ENCODE measurements at places on chromosomes 5 and 9.

DNA sequence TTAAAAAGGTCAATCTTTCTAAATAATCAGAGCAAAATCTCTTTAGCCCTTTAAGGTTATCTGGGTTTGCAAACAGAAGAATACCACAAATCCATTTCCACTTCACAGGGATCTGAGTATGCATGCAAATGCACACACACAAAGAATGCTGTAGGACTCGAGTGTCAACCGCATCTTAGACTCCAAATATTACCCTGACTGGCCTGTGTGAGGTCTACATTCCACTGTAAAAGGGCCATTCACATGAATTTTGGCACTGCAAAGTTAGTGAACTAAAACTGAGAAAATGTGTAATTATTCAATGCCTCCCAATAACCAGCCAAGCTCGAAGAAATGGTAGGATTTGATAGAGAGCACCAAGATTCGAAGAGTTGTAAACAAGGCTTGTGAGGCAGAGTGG is 199.9 kb downstream of the AGTPBP1 start:
- DNase-seq: no peak

- DNase-seq: no peak
Observed at GRCh38 chr5:30736669-30737068, 456.8 kb upstream of the CDH6 start.

- DNase-seq: no peak
Observed at GRCh38 chr5:170755679-170756456, 27.7 kb upstream of the GABRP start.

- no peak for DNase-seq
Observed at GRCh38 chr5:160479926-160480325, 58.3 kb downstream of the PTTG1 start.

DNA sequence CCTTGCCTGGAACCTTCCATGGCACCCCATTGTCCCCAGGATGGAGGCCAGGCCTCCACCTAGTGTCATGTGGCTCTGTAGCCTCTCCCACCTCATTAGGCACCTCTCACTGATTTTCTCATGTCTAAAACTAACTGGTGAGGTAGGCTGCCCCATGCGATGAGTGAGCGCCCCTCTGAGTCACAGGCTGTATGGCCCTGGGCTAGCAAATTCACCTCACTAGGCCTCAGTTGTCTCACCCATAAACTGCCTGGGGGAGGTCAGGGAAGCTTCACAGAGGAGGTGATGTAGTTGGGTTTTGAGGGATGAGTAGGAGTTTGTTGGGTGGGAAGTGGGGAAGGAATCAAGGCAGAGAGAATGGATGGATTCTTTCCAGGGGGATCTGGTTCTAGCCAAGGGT is 8.8 kb downstream of the RXRA start:
- DNase-seq: no peak

DNA sequence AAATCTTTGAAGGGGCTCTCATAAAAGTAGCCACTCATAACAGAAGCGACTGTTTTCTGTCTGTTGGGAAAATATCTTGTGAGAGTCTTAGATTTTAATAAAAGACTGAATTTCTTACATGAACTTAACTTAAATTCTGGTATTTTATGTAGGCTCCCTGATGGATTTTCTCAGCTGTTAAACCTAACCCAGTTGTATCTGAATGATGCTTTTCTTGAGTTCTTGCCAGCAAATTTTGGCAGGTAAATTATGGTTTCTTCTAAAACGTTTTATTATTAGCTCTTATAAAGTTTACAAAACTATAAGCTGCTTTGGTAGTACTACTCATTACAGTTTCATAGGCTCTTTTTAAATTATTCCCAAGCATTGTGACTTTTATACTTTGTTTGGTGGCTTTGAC is 87.0 kb downstream of the ERBIN start:
- no peak for DNase-seq

GRCh38 chr9:87676976-87677775 is 48.7 kb upstream of the CTSL start:
- no peak for DNase-seq

DNA sequence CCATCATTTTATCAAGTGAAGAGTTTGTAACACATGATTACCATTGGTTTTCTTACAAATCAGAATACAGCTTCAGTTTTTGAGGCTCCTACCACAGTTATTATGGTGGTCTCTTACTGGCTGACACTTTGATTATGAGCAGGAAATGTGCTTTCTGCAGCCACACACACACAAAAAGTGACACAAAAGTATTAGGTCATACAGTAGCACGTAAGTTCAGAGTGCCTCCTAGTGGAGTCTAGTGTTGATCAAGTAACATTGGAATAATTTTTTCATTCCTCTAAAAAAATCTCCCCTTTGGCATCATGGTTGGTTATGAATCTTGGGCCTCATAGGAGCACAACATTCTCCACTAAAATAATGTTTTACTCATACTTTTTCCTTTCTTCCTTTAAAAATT is 37.6 kb downstream of the PAM start:
- no peak for DNase-seq

GRCh38 chr5:79703381-79703645 is 13.7 kb downstream of the CMYA5 start:
- no peak for DNase-seq

GRCh38 chr5:73280821-73281746 is 108.1 kb downstream of the TMEM174 start:
- DNase-seq: no peak

DNA sequence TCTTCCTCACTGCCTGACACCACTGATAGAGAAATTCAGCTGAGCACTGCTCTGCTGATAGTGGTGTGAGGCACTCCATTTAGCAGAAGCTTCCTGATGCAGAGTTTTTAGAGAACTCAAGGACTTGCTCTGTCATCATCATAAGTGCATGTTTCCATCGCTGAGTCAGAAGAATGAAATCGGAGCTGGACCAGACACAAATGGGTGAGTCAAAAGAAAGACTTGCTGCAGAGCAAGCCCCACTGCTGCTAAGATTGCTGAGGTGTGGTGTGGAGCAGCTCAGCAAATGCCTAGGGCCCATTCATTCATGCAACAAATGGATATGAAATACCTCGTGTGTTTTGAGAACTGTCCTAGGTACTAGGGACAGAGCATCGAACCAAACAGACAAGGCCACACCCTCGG is 410.2 kb upstream of the SLC30A5 start:
- DNase-seq: no peak

DNA sequence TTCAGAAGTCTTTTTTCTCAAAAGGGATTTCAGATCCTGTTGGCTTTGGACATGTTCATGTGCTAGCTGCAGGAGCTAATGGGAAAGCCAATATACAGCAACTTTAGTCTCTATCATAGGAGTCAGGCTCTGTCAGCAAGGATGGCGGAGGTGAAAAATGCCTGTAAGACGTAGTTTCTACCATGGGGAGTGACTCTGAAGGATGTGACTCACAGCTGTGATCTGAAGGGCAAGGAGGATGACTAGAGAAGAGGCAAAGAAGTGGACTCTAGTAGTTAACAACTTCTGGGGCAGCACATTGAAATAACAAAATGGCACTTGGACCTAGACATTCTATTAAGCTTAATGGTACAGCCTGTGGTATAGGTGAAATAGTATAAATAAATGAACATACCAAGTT is 3.1 kb upstream of the NDUFS4 start:
- no peak for DNase-seq

- DNase-seq: no peak
Observed at GRCh38 chr5:142357469-142358090, 32.8 kb upstream of the SPRY4 start.

DNA sequence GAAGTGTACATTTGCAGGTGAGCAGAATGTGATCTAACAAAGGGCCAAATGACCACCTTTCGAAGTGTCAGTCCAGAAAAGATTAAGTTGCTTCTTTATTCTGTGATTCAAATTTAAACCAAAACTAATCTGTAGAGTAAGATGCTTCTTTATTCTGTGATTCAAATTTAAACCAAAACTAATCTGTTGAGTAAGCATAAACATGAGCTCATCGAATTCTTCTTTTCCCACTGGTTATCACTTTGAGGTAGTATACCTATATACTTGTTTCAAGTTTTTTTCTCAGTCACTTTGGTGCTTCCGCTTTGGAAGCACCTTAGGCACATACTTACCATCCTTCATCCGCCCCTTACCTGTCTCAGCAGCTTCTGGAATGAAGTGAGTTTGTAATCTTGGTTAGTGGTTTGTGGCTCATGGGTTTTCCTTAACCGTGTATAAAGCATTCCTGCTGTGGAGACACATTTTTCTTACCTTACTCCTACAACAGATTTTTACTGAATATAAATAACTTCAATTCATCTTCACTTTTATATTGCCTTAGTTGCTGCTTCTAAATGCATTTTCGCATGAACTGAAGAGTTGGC is 40.7 kb upstream of the CTXN3 start:
- DNase-seq: no peak

All from stimulated activated naive B cell treated with anti-CD40 and anti-IgM and Interleukin-4, amounts not matched to agents 10 μg/mL and 1 μg/mL and 100 μg/mL, for 72 hours (primary cell).